ENCODE measurements at places on chromosomes 13 and 19.
A peak's percentile ranks its signal among the peaks of the same experiment; 100 is the strongest.

DNA sequence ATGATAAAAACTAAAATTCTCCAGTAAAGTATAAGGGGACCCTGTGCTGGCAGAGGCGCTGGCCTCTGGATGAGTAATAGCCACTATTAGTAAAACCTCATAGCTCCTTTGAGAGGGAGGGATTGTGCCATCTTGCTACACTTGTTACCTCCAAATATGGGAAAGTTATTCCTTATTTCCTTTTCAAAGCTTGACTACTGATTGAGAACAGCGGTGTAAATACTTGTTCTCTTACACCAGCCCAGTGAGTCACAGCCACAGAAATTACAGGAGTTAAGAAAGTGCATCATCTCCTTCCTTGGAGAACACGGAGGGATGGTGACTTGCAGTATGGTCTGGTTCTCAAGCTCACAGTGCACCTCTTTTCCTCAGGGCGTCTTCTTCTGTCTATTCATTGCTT is 379.0 kb downstream of the EFNB2 start:
- peak; percentile 98 for DNase-seq

DNA sequence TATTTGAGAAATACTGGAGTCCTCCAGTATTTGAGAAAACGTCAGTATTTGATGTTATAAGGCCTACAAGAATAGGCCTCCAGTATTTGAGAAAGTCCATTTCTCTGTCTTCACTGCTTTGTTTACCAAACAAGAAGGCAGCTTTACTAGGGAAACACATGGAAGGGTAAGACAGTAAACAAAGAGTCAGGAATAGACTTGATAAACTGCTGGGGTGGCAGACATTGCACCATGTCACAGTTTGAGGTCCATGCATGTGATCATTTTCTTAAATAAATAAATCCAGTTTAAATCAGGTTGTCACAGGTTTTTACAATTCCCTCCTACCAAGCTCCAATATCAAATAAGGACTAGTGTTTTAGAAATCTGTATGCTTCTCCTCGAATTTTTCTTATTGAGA is 1431.0 kb upstream of the SPRY2 start:
- DNase-seq, result no peak

DNA sequence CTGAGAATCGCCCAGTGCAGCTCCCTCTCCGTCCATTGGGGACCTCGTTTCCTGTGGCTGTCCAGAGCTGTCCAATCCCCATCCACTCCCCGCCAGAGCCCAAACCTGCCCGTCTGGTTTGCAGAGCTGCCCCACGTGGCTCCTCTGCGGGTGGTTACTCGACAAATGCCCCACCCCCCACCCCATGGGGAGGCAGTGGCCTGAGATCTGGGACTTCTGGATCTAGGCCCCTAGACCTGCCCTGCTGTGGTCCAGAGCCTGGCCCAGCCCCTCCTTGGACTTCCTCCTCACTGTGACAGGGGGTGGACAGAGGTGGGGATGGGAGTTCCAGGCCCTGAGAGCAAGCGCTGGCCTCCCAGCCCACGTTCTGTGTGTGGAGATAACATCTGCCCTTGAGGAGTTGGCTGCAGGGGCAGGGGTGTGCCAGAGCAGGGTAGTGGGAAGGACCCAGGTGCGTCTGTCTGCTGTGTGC is 29.1 kb downstream of the PAK4 start:
- no peak for DNase-seq

DNA sequence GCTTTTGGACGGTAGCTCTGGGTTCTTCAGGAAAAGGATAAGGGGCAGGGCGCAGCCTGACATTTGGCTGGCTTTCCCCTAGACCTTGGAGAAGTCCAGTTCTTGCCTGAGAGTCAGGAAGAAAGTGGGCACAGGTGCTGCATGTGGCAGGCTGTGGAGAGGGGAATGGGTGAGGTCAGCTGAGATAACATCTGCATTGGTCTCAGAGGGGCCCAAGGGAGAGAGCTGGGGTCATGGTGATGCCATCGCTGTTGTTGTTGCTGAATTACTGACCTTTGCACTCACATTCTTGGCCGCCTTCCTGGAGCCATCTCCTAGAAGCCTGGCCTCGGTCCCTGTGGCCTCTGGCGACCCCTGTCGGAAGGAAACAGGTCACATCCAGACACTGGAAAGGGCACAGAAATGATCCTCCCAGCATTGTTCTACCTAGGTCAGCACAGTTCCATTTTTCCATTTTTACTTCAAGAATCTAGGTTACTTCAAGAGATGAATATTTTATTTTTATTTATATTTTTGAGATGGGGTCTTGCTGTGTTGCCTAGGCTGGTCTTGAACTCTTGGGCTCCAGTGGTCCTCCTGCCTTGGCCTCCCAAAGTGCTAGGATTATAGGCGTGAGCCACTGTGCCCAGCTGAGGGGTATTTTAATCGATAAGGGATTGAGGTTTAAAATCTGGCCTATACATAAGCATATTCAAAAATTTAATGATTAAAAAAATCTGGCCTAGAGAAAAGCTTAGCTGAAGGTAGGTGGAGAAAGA is 6.5 kb upstream of the LIPE start:
- DNase-seq, result no peak

DNA sequence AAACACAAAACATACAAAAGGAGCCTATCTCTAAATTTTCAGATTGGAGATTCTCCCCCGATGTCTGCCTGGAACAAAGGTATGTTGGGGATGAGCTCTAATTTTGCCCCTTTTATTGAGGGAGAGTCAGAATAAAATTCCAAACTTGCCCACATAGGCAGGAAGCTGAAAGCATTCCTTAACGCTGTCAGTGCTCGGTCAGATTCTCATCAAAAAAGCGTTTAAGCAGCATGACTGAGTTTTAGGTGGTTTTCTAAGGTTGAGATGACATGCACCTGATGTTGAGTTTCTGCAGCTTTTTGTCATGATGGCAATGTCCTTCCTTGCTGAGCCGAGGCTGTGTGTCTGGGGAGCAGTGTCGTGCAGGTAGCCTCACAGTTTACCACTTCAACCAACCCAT is 48.4 kb upstream of the MEDAG start:
- DNase-seq, result no peak

- no peak for DNase-seq
These were observed 16.9 kb upstream of the F2RL3 start for GRCh38 chr19:16871871-16872270.

- no peak for DNase-seq
These were observed 73.3 kb upstream of the NBEA start for GRCh38 chr13:34868733-34869132.

DNA sequence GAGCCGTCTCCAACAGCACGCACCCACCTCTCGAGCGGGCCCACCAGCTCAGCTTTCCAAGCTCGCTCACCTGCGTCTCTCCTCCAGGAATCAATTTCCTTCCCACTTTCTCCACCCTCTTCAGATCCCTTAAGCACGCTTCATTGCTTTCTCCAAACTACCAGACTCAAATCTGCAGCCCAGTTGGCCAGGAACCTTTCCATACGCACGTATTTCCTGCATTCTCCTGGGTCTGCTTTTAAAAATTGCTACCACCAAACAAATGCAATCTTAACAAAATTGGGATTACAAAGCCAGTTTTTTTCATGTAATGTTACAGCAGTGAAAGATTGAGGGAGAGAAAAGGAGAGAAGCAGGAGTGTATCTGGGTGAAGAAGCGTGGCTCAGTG is 1.5 kb downstream of the ENOX1 start:
- DNase-seq, result no peak

GRCh38 chr19:5966215-5966614 is 11.7 kb downstream of the RANBP3 start:
- DNase-seq, result no peak

DNA sequence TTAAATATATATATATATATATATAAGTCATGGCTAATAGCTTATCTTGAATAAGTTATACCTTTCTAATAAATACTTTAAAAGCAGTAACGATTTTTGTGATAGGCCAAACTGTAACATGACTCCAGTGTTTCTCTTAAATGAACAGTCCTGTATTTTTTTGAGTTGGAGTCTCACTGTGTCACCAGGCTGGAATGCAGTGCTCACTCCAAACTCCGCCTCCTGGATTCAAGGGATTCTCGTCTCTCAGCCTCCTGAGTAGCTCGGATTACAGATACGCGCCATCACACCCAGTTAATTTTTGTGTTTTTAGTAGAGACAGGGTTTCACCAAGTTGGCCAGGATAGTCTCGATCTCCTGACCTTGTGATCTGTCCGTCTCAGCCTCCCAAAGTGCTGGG is 814.2 kb upstream of the SLITRK5 start:
- no peak for DNase-seq

DNA sequence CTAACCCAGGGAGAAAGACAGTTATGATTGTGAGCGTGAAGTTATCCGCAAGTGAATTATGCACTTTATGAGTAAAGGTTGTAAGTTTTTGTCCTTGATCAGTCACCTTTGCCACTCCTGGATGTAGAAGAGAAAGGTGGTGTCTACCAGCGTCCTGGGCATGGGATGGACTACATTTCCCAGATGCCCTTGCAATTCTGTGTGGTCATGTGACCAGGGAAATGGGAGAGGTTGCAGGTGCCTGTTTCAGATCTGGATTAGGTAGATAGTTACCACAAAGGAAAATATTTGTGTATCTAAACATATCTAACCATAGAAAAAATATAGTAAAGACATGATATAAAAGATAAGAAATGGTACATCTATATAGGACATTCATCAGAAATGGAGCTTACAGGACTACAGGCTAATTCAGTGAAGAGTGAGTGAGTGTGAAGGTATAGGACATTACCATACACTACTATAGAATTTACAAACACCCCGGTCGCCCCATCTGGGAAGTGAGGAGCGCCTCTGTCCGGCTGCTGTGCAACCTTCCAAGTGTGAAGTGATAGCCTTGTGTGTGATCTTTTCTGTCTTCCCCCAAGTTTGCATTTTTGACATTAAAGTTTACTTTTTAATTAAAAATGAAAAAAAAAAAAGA is 51.6 kb upstream of the CACNA1A start:
- no peak for DNase-seq

DNA sequence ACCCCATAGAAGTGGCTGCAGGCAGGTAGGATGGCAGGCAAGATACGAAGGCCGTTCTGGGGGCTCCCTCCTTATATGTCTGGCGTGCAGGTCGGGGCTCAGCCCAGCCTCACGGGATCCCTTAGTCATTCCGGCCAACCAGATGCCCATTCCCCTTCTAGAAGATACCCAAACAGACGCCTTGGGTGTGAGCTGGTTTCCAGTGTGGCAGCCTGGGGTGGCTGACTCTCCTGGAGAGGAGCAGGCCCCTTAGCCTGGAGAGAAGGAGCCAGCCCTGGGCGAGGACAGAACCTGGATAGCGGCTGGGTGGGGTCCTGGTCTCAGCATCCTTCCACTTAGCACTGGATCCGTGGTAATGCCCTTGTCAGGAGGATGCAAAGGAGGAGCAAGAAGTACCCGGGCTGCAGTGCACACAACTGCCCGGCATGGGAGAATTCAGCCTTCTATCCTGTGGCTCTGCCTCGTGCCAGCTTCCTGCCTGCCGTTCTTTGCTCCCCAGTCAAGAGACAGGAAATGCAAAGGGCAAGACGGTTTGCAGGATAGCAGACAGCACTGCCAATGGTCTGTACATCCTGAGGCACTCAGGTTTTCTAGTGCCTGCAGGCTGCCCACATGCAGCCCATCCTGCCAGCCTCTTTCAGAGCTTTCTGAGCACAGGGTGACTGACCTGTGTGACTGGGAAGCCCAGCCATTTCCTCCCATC is 56.7 kb upstream of the WASF3 start:
- no peak for DNase-seq

- no peak for DNase-seq
These were observed 95.6 kb downstream of the PCDH9 start for GRCh38 chr13:67134417-67135129.

DNA sequence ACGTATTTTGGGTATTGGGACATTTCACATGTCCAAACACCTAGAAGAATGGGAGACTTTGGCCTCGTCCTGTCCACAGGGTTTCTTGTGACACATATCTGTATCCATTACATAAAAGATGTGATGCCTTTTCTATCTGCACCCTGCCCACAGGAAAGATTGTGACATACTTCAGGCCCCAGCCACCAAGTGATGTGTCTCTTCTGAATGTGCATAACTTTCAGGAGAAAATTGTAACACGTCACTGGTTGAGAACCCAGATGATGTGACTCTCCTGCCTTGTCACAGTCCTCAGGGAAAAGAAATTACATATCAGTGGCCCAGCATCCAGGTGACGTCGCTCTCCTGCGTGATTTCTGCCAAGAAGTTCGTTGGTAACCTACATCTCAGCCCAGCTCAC is 21.0 kb upstream of the ZNF681 start:
- no peak for DNase-seq

DNA sequence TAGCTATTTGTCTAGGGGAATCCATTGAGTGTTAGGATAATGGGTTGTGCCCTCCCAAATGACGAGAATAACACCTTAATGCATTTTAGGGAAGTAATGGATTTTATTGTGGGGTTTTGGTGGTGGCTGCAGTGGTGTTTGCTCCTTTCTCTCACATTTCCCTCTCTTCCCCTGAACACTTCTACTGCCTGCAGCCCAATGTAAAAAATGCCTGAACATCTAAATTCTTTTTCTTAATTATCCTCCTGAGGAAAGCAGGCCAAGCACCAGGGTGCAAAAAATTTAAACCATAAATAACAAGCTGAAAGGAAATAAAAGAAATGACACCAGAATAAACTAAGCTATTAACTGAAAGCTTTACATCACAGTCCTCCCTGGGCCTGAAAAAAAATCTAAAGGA is 57.3 kb upstream of the PCDH8 start:
- DNase-seq, result no peak

- no peak for DNase-seq
These were observed 222.4 kb downstream of the TDRD3 start for GRCh38 chr13:60619461-60619860.
